ENCODE measurements at places on chromosomes 7 and 10.
A peak's percentile ranks its signal among the peaks of the same experiment; 100 is the strongest.

GRCh38 chr10:101319241-101319915 is 34.6 kb upstream of the BTRC start:
- DNase-seq: peak; percentile 10

DNA sequence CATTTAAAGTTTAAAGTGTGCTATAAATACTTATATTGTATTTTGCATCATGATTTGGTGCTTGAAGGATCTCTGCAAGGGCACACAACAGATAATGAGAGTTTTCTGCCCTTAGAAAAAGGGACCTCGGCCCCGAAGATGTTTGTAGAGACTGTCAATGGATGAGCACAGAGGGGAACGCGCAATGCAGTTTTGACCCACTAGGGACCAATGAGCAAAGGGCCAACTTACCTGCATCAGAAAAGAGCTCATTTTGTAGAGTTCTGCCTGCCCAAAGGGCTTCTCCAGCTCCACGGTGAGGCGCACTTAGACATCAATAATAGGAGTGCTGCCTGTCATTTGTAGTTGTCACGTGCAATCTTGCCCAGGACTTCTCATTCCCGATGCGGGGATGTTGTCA is 91.1 kb downstream of the BUB3 start:
- DNase-seq: no peak

DNA sequence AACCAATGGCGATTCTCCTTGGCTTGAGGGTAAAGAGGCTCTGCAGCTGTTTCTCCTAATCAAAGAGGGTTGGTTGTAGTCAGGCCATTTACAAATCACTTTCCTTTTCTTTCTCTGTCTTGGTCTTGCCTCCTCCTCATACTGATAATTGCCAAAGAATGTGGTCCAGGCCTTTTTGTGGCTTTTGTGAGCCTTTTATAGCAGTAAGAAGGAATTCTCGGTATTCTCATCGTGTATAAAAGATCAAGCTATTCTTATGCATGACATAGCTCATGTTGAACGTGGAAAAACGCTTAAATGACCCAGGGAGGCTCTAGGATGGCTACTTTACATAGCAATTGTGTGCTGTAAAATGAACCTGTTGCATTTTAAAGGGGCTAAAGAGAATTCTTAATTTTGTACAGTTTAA is 62.6 kb downstream of the RBM20 start:
- DNase-seq: peak; percentile 60

GRCh38 chr7:23598296-23598695 is 1.1 kb downstream of the CCDC126 start:
- no peak for DNase-seq

DNA sequence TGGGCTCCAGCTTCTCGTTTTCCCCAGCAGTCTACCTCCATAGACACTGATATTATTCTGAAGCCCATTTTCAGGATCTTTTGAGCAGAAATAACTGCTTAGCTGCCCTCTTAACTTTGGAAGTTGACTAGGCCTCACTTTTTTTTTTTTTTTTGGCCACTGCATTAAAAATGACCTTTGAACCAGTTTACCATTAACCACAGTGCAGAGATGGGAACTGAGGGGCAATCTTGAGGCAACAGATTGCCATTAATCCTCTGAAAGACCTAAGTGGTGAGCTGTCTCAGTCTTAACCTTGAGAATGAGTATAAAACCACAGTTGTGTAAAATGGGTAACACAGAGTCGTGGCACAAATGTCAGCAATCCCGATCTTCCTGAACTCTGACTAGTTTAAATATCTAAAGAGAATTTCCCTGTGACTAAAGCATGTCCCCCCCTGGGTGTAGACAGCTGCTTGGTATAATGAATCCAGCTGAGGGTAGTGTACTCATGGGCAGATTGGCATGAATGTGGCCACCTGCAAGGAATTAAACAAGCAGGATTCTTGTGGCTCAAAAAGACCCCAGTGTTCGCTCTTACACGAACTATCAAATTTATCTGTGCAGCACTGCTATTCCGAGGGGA is 46.1 kb upstream of the FMC1 start:
- DNase-seq: no peak

DNA sequence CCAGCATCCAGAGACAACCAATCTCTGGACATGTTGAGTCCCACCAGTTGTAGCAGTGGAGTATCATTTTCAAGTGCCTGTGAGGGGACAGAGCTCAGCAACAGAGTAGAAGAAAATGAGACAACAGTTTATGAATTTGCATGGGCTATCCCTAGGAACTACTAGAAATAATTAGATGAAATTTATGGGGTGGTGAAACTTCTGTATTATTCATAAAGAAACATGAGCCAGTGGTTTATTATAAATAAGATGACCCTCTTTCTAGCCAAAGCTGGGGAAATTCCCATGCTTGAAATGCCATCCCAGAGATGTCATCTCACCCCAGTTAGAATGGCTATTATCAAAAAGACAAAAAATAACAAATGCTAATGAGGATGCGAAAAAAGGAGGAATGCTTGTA is 55.1 kb upstream of the ITGB8 start:
- no peak for DNase-seq

- peak; percentile 5 for DNase-seq
Observed at GRCh38 chr10:115093286-115093775, at the start of gene ATRNL1. ATRNL1 (plus strand) TSS chr10:115093365; CDS start chr10:115093751, 386 bp downstream.

GRCh38 chr7:31051598-31052486 is at the start of gene ADCYAP1R1:
ADCYAP1R1 (plus strand) TSS chr7:31052308; CDS start chr7:31063265, 10,957 bp downstream.
- no peak for DNase-seq

GRCh38 chr10:63836666-63837442 is 315.7 kb downstream of the REEP3 start:
- DNase-seq: no peak

DNA sequence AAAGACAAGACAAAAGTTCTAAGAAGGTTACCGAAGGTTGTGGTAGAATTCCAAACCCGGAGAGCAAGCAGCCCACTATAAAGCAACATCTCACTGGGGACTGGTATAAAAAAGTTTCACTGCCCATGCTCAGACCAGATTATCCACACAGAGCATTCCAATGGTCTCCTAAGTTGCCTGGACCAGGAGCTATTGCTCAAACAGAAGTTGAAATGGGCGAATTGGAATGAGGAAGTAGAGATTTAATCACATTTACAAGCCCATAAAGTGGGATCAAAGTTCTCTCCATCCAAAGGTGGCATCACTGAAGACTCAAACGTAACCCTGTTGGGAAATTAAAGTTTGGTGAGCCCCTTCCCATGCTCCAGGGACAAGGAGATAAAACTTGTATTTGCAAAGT is 19.8 kb downstream of the OR2F1 start:
- DNase-seq: no peak

DNA sequence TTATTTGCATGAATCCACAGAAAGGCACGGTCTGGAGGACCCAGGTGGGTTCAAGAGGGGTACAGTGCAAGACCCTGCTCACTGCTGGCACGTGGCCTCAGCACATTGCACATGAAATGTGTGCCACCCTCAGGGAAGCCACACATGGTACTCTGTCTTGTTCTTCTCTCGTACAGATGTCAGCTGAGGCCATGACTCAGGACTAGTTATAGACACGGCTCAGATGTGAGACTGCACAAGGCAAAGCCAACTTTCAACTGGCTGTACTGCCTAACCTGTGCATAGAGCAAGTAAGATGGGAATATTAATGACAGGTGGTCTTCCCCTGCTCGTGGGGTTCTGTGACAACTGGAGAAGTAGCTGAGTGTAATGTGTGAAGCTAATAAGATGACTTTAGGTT is 249.4 kb upstream of the CTBP2 start:
- DNase-seq: no peak

DNA sequence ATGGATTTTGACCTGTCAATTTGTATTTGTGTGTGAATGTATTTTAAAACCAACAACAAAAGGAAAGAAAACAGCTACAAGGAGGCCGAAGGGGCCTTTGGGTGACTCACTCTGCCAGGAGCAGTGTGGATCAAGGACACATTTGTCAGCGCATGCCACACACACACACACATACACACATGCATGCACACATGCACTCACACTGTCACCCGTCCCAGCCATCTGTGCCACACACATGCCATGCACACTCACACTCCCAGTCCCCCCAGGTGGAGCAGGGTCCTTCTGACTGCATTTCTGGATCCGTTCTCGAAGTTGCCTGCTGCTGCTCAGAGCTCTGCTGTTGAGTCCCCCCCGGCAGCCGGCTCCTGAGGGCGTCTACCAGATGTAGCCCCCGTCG is 26.0 kb downstream of the SPOCK2 start:
- DNase-seq: no peak

DNA sequence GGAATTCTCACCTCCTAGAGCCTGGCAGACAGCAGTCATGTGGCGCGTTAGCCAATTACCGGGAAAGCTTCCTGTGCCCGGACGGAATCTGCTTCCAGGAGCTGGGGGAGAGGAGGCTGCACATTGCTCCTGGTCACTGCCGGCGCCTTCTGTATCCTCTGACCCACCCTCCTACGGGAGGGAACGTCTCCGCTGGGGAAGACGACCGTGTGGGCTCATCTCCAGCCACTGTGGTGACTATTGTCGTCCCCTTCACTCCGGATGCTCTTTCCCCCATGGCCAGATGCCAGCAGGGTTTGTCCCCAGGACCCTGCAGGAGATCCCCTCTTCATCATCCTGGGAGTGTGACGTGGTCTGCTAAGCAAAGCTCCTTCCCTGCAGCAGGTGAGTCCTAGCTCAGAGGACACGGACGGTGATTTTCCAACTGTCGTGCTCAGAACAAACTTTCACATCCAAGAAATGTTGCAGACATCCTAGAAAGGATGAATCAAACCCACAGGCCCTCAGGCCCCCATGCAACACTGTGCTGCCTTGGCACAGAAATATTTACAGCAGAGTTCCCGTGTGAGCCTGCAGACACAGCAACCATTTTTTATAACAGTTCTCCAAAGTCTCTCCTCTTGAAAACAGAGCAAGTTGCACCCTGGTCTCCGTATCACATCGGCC is 29.6 kb upstream of the FAM20C start:
- no peak for DNase-seq

DNA sequence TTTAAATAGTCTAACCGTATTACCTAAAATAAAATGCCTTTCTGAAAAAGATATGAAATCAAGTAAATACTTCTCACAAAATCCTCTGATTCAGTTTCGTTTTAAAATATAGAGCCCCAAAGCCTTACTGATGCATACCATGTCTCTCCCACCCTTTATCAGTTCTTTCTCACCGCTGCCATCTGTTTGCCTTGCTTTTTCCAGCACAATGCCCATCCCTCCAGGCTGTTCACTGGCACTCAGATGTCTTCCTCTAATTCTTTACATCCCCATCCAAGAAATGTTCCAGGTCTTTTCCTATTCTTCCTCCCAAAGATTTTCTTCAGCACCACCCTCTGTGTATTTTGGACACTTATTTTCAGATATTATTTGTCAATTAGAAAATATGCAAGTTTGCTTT is 116.5 kb upstream of the LRRN3 start:
- no peak for DNase-seq

GRCh38 chr10:34760606-34761005 is 54.5 kb downstream of the PARD3 start:
- no peak for DNase-seq

- DNase-seq: no peak
Observed at GRCh38 chr7:96407427-96407826, 85.5 kb upstream of the SLC25A13 start.

- DNase-seq: no peak
Observed at GRCh38 chr7:81839708-81840369, 70.0 kb upstream of the HGF start.

- no peak for DNase-seq
Observed at GRCh38 chr7:32257621-32258020, 187.4 kb upstream of the PDE1C start.

GRCh38 chr7:46215987-46216567 is 295.0 kb upstream of the IGFBP3 start:
- peak; percentile 48 for DNase-seq

DNA sequence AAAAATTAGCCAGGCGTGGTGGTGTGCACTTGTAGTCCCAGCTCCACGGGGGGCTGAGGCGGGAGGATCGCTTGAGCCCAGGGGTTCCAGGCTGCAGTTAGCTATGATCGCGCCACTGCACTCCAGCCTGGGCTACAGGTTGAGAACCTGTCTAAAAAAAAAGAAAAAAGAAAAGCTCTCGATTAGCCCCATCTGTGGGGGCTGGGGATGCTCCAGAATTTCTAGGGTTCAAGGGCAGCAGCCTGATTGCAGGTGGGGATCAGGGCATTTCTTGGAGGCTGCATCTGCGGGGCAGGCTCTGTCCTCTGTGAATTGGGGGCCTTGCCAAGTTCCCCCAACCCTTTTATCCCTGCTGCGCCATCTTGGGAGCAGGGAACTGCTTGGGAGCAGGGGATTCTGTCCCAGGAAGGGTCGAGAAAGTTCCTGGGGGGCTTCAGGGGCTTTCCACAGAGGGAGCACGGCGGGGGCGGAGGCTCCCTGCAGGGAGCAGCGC is 651 bp upstream of the ARPC1A start:
- DNase-seq: no peak
